WTC11 (cell line): ENCODE measurements at places on chromosomes 5 and 9.
A peak's percentile ranks its signal among the peaks of the same experiment; 100 is the strongest.

DNA sequence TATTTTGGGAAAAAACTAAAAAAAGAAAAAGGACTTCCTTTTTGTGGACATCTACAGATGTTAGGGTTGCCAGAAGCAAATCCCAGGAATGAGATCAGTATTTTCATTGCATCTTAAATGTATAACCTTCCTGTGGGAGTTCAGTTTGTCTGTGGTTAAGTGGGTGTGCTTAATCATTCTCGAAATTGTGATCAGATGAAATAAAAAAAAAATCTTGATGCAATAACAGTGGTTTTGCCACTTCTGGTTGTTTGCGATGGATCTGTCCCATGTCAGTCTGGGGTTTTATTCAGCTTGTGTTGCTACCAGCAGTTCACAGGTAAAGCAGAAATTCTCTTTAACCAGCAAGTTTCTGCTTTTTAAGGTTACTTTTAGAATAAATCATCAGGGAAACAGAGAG lies 179.0 kb downstream of the MAN2A1 start:
- no peak for DNase-seq

DNA sequence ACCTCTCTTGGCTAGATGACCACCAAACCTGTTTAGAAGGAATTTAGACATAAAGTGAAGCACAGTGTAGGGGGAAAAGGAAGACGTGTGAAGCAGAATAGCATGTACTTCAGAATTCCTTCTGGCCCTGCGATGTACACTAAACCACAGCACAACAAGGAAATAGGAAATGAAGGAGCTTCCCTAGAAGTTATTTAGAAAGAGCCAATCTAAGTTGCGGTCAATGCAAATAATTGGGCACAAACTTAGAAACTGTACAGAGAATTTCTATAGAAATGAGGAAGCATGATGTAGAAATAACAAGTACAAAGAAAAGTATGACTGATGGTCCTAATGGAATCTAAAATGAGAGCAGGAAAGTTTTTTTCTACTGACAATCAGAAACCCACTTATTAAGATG lies 41.5 kb downstream of the ANKRD55 start:
- no peak for DNase-seq

GRCh38 chr5:109529520-109529919 lies 119.7 kb upstream of the PJA2 start:
- no peak for DNase-seq

GRCh38 chr5:181114844-181115778 lies 15.9 kb downstream of the OR2V1 start:
- DNase-seq = peak; percentile 51

- no peak for DNase-seq
These were observed 460.0 kb downstream of the PSAT1 start for GRCh38 chr9:78756813-78757510.

GRCh38 chr9:29348999-29349398 lies 1775.7 kb upstream of the C9orf72 start:
- no peak for DNase-seq

DNA sequence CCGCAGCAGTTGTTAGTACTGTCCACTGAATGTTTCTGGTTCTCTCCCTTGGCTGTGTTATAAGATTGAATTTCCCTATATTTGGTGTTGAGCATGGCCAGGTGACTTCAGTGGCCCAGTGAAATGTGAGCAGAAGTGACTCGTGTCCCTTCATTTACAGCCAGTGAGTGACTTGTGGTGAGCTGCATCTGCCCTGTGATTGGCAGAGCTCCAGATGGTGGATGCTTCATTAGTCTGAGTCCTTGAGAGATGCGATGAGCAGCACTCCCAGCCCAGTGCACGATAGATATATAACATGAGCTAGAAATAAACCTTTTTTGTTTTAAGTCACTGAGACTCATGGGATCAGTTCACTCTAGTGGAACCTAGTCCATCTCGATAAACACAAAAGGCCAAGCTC lies 19.3 kb downstream of the PCSK5 start:
- DNase-seq = no peak

- DNase-seq = no peak
These were observed 428.5 kb downstream of the CETN3 start for GRCh38 chr5:89981021-89981420.

- DNase-seq = no peak
These were observed 206.8 kb upstream of the SLC24A2 start for GRCh38 chr9:19995619-19996018.

DNA sequence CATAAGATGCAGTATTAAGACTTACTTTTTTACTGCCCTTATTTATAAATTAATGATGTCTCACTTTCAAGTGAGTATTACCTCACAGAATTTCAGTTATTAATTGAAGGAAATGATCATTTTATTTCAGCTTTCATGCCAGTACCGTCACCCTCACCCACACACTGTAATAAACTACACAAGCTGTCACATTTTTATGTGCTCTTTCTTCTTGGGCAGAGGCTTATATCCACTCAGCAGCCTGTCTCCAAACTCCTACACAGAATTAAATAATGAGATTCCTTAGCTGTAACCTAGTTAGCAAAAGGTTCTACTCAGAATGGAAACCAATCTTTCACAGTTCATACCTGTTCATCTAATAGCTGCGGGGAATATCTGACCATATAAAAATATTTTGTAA lies 1915.8 kb upstream of the CDH6 start:
- DNase-seq = no peak

DNA sequence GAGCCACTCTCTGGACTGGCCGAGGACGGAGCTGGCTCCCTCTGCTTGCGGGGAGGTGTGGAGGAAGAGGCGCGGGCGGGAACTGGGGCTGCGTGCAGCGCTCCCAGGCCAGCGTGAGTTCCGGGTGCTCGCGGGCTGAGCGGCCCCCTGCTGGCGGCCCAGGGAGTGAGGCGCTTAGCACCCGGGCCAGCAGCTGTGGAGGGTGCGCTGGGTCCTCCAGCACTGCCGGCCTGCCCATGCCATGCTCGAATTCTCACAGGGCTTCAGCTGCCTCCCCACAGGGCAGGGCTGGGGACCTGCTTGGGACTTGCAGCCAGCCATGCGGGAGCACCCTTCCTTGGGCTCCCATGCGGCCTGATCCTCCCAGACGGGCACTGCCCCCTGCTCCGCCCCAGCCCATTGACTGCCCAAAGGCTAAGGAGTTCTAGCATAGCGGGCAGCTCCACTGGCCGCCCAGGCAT lies 416.9 kb downstream of the MRPS30 start:
- DNase-seq = peak; percentile 28

- no peak for DNase-seq
These were observed 243.6 kb downstream of the AP3B1 start for GRCh38 chr5:78050888-78051287.

- DNase-seq = peak; percentile 41
These were observed 245.7 kb downstream of the PSAT1 start for GRCh38 chr9:78542491-78543181.

DNA sequence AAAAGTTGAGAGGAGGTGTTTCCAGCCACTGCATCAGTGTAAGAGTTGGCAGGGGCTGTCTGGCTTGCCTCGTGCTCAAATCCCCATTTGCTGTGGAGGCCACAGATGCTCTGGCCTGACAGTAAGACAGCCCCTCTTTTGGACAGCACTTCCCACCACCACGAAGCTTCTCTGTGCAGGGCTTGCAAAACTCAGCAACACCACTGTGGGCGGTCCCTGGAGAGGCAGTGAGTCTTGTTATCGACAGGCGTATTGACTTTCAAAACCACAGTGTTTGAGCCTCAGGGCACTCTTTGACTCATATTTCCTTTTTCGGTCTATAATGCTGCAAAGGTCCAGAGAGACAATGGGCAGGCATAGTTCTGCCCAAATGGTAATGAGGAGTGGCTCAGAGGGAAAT lies 539.5 kb downstream of the EBF1 start:
- no peak for DNase-seq

DNA sequence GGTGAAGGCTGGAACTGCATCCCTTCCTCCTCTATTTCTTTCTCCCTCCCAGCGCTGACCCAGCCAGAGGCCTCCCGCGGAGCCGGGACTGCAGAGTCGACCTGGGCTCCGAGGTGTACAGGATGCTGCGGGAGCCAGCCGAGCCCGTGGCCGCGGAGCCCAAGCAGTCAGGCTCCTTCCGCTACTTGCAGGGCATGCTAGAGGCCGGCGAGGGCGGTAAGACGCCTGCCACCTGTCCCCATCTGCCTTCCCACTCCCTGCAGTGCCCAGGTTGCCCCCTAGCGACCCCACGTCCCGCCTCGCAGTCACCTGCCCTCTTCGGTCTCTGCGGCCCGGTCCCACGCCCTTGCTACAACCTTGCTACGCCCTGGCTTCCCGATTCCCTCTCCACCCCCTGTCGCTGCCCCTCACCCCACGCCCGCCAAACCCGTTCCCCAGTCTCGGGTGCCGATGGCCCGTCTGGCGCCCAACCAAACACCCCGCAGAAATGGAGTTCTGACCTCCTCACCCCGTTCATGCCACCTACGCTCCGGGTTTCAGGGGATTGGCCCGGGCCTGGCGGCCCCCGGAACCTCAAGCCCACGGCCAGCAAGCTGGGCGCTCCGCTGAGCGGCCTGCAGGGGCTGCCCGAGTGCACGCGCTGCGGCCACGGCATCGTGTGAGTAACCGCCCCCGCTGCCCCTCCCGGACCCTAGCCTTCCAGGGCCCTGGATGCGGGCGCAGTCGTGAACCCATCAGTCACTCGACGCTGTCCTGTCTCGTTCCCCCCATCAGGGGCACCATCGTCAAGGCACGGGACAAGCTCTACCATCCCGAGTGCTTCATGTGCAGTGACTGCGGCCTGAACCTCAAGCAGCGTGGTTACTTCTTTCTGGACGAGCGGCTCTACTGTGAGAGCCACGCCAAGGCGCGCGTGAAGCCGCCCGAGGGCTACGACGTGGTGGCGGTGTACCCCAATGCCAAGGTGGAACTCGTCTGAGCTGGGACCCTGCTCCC lies 14.1 kb downstream of the PDLIM4 start:
- peak; percentile 45 for DNase-seq

DNA sequence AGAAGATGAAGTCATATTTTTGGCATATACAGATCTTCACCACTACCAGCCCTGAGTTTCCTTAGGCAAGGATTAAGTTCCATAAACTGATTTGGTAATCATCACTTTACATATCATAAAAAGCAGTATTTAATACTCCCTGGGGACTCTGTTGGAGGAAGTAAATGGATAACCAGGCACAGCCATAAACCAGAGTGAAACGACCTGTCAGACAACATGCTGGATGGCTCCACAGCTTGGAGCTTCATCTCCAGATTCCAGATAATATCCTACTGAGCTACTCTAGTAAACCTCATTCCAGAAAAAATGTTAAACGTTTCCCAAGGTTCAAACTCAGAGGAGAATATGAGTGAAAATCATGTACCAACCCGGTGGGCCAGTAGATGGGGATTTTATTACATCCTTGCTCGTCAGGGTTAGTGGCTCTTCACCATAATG lies 109.2 kb downstream of the BASP1 start:
- no peak for DNase-seq

DNA sequence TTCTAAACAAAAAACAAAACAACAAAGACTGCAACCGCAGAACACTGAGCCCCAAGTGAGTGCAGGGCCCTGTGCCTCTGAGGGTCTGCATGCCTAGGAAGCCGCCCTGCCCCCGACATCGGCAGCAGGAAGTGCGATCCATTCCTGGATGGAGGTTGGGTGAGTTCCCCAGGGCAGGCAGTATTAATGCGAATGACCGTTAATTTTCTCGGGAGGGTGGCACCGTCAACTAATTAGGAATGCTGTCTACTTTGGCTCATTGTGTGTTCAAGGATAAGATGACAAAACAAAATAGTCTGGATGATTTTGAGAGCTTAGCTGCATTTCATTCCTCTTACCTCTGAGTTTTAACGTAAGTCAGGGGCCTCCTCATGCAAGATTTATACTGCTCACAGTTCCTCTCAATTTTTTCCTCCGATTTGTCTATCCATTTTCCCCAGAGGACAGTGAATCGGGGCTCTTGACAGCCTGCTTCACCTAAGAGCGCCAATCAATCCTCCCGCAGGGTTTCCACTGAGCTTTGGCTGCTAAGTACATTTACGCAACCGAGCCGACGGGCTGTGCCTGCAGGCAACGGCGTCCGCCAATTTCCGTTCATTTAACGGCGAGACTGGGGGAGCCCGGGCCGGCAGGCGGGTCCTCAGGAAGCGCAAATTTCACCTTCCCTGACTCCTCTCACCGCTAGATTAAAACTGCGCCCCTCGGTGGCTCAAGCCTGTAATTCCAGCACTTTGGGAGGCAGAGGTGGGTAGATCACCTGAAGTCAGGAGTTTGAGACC lies 2.9 kb upstream of the NXNL2 start:
- DNase-seq = peak; percentile 88

GRCh38 chr9:23123048-23123632 lies 676.5 kb downstream of the DMRTA1 start:
- peak; percentile 35 for DNase-seq

GRCh38 chr9:35341585-35341984 lies 148.3 kb upstream of the RUSC2 start:
- peak; percentile 17 for DNase-seq

GRCh38 chr5:28104080-28104479 lies 1065.7 kb upstream of the CDH9 start:
- DNase-seq = no peak

- peak; percentile 64 for DNase-seq
These were observed 1.8 kb upstream of the BHMT start for GRCh38 chr5:79109527-79110492.

DNA sequence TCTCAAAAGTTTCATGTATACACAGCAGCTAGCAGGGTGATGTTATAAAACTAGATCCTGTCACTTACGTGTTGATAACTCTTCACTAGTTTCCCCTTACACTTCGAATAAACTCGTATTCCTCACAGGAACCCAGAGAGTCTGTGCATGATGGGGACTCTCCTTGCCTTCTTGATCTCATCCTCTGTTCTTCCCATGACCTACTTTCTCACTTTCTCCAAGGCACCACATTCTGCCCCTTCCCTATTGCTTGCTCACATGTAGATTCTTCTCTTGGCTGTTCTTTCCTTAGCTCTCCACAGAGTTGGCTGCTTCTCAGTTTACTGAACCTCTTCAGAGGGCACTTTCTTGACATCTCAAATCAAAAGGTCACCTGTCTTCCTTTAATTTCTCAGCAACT lies 1.2 kb upstream of the AOPEP start:
- DNase-seq = no peak

GRCh38 chr9:6121707-6122106 lies 93.9 kb upstream of the IL33 start:
- no peak for DNase-seq

- DNase-seq = no peak
These were observed 35.3 kb downstream of the NDFIP1 start for GRCh38 chr5:142143878-142144277.

- no peak for DNase-seq
These were observed 151.4 kb upstream of the DAP start for GRCh38 chr5:10912435-10912834.
